ENCODE measurements at places on chromosomes 6 and 20.
A peak's percentile ranks its signal among the peaks of the same experiment; 100 is the strongest.

GRCh38 chr6:115717062-115717461, 343.6 kb downstream of the FRK start:
- no peak for DNase-seq

GRCh38 chr20:58629215-58629580, 21.9 kb upstream of the STX16 start:
- no peak for DNase-seq

DNA sequence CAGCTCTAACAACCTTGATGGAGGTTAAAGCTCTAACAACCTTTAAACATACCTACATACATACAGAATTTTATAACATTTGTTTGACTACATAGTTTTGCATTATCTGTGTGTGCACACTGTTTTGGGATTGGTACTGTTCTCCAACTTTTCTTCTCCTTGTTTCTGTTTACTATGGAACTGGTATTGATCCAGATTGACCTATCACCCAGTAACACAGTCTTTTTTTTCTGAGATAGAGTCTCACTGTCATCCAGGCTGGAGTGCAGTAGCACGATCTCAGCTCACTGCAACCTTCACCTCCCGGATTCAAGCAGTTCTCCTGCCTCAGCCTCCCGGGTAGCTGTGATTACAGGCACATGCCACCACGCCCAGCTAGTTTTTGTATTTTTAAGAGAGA, 16.7 kb upstream of the SUMO4 start:
- no peak for DNase-seq

DNA sequence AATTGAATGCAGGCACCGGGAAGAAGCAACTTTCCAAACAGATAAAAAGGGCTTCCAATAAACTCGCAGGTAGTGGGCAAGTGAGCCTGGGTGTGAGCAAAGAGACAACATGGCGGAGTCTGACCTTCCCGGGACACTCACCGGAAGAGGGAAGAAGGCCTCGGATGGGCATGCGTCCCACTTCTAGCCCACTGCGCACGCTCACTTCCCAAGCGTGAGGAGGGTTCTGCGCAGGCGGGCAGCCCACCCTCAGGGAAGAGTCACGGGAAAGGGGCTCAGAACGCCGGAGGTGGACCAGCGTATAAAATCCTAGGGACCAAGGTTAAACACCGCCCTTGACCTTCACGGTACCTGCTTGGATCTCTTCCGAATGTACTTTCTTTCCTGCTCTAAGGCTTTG, 95.5 kb upstream of the AFDN start:
- no peak for DNase-seq

GRCh38 chr6:19805129-19805481, 32.1 kb upstream of the ID4 start:
- DNase-seq: peak; percentile 70

DNA sequence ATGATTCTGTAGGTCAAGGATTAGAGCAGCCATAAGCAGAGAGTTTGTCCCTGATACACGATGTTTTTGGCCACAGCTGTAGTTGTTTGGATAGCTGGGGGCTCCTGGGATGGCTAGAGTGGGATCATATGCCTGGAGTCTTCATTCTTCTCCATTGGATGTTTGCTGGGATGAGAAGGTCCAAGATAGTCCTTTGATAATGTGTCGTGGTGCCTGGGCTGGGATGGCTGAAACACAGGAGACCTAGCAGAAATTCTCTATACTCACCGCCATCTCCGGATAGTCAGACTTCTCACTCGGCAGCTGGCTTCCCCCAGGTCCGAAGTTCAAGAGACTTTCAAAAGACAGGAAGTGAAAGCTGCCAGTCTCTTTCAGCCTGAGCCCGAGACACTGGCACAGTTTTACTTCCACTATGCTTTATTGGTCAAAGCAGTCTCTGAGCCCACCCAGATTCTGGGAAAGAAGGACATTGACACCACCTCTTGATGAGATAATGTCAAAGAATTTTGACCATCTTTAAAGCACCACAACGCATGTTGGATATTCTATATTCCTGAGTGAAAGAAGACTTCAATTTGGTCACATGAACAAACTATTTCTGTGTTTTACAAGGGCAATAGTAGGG, 16.0 kb downstream of the MARCKS start:
- DNase-seq: no peak

DNA sequence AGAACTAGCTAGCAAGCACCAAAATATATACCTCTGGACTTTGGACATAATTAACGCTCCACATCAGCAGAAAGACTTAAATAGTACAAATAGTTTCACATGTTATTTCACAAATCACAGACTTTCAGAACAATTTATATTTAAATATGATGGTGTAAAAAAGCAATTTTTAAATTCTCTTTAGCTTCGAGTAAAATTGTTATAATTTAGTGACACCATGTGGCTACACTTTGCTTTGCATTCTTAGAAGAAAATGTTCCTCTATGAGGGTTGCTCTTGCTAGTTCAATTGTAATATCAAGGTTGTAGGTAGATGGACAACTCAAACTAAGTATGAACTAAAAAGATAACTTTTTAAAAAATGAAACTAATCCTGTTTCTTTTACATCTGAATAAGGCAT, 69.0 kb downstream of the BTBD9 start:
- DNase-seq: peak; percentile 29

DNA sequence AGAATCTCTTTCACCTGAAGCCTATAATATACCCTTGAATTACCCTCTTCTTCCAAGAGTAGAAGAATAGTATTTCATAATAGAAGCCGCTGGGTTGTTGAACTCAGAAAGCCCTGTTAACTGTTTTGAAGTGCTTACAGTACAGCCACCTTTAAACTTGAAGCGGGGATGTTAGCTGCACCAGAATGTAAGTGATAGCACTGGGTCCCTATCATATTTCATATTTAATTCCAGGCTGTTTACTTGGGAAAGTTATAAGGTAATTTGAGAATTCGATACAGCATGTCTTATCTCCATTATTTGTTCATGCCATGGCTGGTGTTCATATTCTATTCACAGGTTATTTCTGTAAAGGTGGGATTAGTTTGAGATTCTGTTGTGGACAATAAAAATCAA, 63.5 kb upstream of the VSTM2L start:
- no peak for DNase-seq

DNA sequence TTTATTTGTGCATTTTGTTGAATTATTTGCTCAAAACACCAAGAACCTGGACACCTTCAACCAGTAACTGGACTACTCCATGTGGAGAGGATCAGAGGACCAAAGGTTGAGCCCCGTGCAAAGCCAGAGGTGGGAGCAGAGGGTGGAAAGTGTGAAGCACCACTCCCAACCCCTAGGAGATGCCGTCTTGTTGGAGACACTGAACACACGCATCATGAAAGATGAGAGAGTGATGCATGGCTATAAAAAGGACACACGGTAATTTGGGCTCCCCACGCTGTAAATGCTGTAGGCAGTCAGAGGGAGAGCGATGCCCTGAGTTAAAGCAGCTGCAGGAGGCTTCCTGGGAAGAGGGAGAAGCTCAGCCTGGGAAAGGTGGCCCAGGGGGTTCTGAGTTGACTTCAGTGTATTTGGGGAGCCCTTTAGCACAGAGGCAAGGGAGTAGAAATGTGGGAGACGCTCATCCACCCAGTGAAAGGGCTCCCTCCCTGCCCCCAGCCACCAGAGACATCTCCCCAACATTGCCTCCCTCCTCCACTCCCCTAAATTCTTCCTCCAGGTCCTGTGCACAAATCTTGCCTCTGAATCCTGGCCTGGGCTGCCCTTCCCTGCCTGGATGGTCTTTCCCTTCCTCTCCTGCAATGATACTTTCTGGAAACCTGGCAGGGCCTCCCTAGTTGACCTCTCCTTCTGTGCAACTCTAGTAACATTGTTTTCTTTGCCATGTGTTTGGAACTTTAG, 55.8 kb upstream of the IYD start:
- no peak for DNase-seq

GRCh38 chr20:35232575-35232974, 6.1 kb downstream of the MMP24 start:
- DNase-seq: peak; percentile 11

DNA sequence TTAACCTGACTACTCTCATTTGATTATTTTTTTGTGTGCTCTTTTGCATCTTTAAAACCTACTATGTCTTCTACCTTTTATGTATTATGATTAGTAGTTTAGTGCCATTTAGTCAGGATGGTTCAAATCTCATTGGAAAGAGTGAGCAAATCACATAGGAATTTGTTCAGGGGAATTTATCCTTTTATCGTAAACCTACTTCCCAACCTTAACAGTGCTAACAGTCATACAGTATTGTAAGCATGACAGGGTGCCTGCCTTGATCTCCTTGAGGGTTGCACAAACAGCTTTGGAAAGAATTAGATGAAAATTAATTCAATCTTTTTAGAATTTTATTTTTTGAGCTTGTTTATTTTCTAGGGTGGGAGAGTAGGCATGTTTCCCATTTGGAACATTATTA, 18.3 kb downstream of the RNF8 start:
- no peak for DNase-seq

DNA sequence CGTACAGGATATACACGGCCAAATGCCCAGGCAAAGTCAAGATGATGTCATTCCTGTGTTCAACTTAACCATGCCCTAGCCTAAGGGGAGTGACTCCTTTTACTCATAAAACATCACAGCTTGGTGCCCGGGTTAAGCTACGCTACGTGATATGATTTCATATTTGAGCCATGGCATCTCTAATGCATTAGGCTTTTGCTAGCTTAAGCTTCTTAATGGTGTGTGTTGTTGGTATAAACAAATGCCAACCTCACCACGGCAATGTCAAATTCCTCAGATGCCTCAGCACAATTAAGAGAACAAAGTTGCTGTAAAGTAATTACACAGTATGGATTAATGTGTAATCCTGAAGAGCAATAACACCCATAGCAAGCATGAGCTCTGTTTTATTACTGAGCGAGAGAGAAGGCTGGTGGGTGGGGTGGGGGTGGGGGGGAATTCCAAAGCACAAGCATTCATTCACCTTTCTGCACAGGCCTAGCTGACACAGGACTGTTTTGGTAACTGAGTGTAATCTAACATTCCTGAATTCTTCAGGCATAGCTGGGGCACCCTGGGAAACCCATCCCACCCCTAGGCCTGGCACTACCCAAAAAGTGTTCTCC, 44.7 kb upstream of the CNKSR3 start:
- DNase-seq: peak; percentile 23

GRCh38 chr20:11705512-11705911, 212.2 kb upstream of the BTBD3 start:
- no peak for DNase-seq

DNA sequence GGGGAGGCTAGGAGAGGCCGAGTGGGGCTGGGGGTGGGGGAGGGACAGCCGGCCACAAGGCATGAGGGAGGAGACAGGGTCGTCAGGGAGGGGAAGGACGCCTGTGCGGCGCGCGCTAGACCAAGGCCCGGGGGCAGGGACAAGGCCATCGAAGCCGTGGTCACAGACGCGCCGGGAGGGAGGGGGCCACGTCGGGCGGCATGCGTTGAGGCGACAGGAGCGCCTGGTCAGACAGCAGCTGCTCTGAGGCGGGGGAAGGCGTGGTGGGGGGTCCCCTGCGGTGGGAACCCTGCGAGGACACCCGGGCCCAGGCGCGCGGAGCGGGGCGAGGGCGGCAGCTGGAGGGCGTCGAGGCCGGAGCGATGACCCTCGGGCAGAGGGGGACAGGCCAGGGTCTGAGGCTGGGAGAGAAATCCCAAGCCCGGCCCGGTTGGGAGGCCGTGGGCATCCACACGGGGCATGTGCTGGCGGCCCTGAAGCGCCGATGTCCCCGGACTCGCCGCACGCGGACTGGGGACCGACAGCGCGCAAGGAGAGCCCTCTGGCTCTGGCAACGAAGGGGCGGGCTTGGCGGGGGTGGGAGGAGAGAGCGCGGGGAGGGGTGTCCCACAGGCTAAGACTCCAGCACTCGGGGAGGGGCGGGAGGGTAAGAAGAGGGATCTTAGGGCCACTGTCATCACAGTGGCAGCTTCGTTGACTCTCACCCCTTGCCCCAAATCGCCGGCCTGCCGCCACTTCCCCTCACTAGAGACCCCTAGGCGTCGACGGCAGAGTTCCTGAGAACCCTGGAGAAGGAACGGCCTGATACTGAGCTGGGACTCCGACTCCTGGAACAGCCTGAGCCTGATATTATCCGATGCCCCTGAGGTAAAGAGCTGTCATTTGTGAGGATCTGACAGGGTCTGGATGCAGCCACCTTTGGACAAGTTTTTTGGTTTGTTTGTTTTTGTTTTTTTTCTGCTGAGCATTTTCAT, 5.0 kb downstream of the TMEM239 start:
- no peak for DNase-seq

DNA sequence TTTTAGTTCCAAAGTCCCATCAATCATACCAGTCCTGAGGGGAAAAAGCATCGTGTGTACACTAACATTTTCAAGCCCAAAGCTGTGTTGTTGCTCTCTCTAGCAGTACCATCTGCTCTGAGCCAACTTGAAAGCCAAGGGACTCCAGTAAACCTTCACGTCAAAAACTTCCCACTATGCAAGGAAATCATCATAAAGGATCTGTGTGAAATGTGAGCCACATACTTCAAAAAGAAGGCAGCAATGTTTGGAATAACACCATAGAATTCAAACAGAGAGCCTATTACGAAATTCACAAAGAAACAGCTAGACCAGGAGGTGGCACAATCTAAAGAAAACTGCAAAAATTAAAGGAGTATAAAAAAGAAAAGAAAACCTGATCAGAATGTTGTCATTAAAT, 399.8 kb upstream of the EPHA7 start:
- no peak for DNase-seq

DNA sequence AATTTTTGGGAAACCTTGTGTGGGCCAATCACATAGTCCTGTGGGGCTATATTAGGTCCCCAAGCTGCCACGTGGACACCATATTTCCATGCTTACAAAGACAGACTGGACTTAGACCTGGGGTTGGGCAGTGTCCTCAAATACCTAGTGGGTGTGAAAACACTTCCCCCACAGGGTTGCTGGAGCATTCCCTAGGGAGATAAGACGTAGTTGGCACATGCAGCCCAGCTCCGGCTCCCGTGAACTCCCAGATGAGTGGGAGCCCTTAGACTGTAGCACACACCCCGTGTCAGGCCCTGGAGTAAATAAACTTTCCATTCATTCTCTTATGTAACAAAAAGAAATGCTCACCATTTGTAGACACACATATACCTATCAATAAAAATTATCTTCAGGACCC, 14.2 kb downstream of the KCNG1 start:
- DNase-seq: no peak

GRCh38 chr6:139343052-139343750, 31.2 kb downstream of the CITED2 start:
- no peak for DNase-seq

GRCh38 chr20:45253261-45253660, 1.1 kb downstream of the SLPI start:
- DNase-seq: no peak

All from mesenchymal stem cell (in vitro differentiated cells and primary cell).